Activated CD4-positive, alpha-beta T cell treated with anti-CD3 and anti-CD28 coated beads, Interleukin-2, amount 10 ng/mL, durations not matched to agents 24 days and 14 days (primary cell): ENCODE measurements at places on chromosomes 6 and 20. TPM values are rescaled to one million over a fixed set of nuclear protein-coding genes. Genes with fewer than 3 reads are reported as not detected.

DNA sequence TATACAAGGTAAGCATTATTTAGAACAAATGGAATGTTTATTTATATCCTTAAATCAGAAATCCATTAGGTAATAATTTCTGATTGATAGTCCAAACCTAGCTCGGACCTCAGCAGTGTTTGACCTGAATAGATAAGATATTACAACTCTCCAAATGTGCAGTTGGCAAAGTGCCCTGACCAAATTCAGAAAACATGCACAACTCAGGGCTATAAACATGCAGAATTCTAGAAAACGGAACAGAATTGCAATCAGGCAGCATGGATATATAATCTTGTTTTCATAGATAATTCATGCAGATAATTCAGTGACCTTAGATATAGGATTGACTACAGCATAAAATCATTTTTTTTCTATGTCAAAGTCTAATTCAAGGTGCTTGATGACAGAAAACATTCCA is 626.6 kb upstream of the CITED2 start:
- DNase-seq = no peak

GRCh38 chr6:97462031-97462430 is 179.0 kb upstream of the MMS22L start:
- no peak for DNase-seq

GRCh38 chr20:21338291-21338690 is 35.2 kb downstream of the XRN2 start:
- DNase-seq = no peak

- no peak for DNase-seq
Measured at GRCh38 chr6:143141442-143141841, 80.8 kb downstream of the AIG1 start.

DNA sequence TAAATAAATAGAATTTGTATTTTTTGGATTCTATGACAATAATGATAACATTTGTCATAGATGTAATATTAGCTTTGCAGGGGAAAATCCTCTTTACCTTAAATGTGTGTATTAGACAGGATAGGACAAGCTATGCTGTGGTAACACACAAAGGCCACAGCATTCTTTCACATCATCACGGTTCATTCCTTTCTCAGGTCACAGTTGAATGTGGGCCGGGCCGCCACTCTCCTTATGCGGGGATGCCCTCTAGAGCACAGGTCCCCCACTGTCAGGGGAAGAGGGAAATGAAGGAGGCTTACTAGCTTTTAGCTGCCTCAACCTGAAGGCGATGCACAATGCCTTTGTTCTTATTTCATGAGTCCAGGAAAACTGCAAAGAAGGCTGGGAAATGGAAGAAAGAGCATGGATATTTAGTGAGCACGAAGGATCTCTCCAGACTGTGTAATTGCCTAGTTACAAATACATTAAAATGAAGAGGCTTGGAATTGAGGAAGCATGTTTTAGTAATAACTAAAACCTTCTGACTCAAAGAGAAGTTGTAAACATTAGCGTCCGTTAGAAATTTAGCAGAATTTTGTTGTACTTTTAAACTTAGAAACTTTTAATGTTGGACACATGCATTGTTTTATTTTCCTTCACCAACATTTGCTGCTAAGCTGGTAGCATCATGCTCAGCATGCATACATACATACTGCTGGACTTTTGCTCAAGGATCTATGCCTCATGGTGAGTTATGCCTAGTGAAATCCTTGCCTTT is 248.9 kb upstream of the FOXQ1 start:
- DNase-seq = no peak

ADGRF1 gene
- not detected in 2 replicates for total RNA-seq

CCNC gene
- total RNA-seq = 49.6 and 56.0 TPM in 2 replicates
